ENCODE measurements at places on chromosomes 3 and 15. TPM values are rescaled to one million over a fixed set of nuclear protein-coding genes. Genes with fewer than 3 reads are reported as not detected.

- DNase-seq: no peak
- H3K27me3 ChIP-seq: peaks cover 5% of the 10 kb centered on the region
- H3K4me1 ChIP-seq: peaks cover 18% of the 10 kb centered on the region
These were observed 39.0 kb downstream of the IL12A start for GRCh38 chr3:160027541-160028195.

- DNase-seq: no peak
- H3K27me3 ChIP-seq: no peaks in the 10 kb centered on the region
- no peaks in the 10 kb centered on the region for H3K36me3 ChIP-seq
- H3K4me1 ChIP-seq: no peaks in the 10 kb centered on the region
These were observed 385.5 kb downstream of the IL20RB start for GRCh38 chr3:137343283-137343682.

GRCh38 chr15:100114571-100114970, 227.2 kb downstream of the ADAMTS17 start:
- peaks cover 13% of the 10 kb centered on the region for H3K4me1 ChIP-seq
- no peaks in the 10 kb centered on the region for H3K36me3 ChIP-seq
- no peak for DNase-seq
- no peak overlapping the region for H3K27ac ChIP-seq
- no peaks in the 10 kb centered on the region for H3K27me3 ChIP-seq

The CATSPER2 gene
- total RNA-seq: 7.8 TPM

- no peaks in the 10 kb centered on the region for H3K27me3 ChIP-seq
- DNase-seq: no peak
- H3K4me1 ChIP-seq: peaks cover 29% of the 10 kb centered on the region
- no peaks in the 10 kb centered on the region for H3K36me3 ChIP-seq
- H3K27ac ChIP-seq: no peak overlapping the region
These were observed 5.8 kb downstream of the MAP2K5 start for GRCh38 chr15:67548236-67548852.
